ENCODE measurements at places on chromosomes 2 and 18.

- DNase-seq, result no peak
Observed at GRCh38 chr2:152405206-152406118, 70.5 kb downstream of the FMNL2 start.

- DNase-seq, result no peak
Observed at GRCh38 chr2:33069894-33070651, 123.3 kb downstream of the LTBP1 start.

- DNase-seq, result no peak
Observed at GRCh38 chr2:83109284-83109683, 1349.8 kb downstream of the SUCLG1 start.

DNA sequence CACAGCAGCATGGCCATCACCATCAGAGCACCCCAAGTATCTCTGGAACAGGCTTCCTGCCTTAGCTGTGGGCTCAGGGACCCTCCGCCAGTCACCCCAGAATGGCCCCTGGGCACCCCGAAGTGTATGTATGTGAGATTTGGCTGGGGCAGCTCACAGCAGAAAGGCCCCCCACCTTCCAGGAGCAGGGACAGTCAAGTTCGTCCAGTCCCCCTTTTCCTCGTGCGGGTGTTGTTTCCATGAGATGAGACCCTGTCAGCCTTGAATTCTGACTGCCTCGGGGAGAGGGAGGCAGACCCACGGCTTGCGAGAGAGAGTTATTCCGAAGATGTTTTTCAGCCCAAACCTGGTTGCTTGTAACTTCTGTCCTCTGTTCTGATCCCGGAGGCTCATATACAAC, 290.9 kb upstream of the HDAC4 start:
- DNase-seq, result no peak

DNA sequence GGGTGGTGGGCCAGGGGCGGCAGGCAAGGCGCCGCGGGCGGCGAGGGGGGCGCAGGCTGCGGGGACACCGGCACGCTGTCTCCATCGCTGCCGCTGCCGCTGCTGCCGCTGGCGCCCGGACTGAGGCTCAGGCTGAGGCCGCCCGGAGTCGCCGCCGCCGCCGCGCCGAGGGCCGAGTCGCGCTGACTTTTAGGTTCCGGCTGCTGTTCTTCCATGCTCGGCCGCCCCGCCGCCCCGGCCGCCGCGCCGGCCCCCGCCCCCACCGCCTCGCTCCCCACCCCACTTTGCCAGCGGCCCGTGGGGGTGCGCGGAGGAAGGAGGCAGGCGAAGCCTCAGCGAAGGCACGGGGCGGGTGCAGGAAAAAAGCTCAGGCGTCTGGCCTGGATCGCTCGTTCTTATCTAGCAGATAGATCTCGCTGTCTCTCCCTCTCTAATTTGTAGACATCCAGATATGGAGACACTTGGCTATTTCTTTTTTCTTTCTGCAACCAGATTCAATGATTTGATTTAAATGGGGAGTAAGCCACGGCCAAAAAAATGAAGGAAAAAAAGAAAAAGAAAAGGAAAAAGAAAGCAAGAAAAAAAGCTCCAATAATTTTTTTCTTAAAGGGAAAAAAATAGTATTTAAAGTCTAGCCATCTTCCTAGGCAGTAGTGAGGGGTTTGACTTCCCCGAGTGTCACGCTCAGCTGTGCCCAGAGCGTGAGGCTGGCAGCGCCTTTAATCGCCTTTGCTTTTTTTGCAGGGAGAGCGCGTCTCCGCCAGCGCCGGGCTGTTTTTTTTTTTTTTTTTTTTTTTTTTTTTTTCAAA, at the start of gene EN1:
TSS of gene EN1 (minus strand) at position 696 of the 809 bp plus-strand sequence. CDS start at position 215, 481 bp downstream.
- DNase-seq, result no peak

DNA sequence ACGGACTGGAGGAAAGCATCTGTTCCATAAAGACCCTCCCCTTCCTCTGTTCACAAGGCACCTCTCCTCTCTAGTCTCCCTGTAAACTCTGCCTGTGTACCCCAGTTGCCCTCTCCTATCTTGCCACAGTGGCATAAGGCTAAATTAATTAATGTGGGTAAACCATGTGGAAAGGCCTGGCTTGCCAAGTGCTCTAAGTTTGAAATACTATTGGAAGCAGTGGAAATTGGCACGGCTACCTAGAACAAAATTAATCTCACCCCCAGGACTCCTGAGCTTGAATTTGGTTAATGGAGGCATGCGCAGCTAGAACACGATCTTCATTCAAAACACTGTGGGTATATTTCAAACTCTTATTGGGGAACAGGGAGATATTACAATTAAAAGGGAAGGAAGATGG, 19.2 kb upstream of the SLC14A2 start:
- DNase-seq, result no peak

DNA sequence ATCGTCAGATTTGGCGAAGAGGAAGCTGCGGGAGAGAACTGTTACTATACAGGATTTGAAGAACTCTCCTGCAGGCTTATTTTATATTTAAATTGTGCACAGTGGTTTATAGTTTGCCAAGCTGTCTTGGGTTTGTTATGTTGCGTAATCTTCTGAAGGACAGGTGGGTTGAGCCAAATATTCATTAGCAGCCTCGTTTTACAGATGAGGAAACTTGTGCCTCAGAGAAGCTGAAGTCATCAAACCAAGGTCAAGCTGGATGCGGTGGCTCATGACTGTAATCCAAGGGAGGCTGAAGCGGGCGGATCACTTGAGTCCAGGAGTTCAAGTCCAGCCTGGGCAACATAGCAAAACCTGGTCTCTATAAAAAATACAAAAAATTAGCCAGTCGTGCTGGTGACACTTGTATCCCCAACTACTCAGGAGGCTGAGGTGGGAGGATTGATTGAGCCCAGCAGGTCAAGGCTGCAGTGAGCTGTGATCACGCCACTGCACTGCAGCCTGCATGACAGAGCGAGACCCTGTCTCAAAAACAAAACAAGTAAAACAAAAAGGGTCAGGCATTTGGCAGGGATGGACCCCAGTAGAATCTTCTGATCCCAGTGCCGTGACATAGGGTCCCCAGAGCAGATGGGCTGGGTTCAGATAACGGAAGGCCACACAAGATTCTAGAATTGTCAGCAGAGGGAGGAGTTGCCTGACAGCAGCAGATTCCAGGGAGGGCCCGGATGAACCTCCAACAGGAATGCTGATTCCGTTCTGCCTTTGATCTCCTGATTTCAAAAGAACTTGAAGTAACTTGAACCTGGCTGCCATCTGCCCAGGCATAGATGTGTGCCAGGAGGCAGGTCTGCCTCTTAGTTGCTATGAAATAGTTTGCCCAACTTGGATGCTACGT, 50.6 kb downstream of the SH3BP4 start:
- DNase-seq, result no peak

DNA sequence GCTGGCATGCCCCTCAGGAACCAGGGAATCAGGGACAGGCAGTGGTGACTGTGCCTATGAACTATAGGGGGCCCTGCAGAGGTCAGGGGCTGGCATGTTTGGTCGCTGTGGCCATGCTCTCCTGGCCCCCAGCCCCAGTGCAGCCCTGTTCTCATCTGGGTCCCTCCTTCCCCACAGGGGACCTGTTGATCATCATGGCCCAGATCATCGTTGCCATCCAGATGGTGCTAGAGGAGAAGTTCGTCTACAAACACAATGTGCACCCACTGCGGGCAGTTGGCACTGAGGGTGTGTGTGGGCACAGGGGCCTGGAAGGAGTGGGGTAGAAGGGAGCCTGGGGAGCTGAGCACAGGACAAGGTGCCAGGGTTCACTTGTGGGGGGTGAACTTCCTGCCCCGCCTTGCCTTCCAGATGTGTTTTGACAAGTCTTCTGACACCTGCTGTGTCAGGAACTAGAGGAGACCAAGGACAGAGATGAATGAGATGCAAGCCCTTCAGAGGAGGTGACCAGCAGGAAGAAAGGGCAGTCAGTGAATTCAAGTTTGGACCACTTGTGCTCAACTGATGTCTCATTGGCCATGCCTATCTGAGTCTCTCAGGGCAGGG, 9.6 kb upstream of the CENPA start:
- no peak for DNase-seq

GRCh38 chr2:7972670-7973069, 709.2 kb upstream of the ID2 start:
- no peak for DNase-seq

- no peak for DNase-seq
Observed at GRCh38 chr18:8254654-8255053, 354.6 kb upstream of the RAB12 start.

DNA sequence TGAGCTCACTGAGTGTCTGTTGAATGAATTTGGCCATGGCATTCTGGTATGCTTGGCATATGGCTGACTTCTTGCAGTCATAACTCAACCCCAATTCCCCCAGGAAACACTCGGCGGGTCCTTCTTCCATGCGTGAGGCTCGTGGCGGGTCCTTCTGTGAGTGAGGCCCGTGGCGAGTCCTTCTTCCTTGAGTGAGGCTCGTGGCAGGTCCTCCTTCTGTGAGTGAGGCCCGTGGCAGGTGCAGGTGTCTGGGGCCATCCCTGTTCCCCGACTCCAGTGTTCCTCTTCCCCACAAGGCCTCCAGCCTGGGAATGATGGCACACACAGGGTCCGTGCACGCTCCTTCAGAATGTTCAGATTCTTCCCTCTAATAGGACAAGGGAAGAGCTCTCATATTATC, 169.0 kb downstream of the EIPR1 start:
- no peak for DNase-seq

DNA sequence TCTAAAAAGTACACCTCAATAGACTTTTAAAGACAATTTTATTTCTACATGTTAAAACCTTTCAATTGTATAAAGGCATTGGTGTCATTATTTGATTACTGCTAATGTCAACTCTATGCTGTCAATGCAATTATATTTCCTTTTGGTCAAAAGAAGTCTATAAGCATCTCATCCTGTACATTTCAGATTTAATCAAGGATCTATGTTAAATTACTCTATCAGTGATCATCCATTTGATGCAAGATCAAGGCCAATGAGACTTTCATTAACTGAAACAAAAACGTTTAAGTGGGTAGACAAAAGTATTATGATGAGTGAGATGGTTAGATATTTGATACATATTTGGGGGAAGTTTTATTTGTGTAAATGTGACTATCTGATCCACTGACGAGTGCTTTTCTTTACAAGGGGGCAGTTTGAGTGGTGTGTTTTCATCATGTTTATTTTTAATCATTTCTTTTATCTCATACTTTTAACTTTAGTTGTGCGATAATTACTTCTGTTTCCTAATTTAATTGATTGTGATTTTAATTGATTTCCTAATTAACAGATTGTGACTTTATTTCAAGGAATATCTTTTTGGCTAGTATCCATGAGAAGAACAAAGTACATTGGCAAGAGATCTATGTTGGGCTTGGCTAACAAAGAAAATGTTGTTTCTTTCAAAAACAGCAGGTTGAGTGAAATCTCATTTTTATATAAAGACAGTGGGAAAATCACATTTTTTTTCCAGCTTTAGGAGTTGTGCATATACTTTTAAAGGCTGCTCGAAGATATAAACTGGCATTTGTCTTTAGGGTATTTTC, 1.1 kb downstream of the ARHGAP28 start:
- no peak for DNase-seq

DNA sequence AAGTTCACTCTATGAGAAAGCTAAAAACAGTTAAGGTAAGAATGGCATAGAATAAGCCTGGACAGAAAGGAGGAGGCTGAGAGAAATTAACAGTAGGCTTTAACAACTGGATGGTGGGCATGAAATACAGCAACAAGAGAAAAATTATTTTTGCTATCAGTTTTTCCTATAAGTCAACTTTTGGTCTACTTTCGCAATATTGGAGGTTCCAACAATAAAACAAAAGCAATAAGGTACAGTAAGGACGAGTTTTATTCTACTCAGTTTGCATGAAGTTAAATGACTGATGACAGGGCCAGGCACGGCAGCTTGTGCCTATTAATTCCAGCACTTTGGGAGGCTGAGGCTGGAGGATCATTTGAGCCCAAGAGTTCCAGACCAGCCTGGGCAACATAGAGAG, 17.3 kb downstream of the RAB1A start:
- no peak for DNase-seq

DNA sequence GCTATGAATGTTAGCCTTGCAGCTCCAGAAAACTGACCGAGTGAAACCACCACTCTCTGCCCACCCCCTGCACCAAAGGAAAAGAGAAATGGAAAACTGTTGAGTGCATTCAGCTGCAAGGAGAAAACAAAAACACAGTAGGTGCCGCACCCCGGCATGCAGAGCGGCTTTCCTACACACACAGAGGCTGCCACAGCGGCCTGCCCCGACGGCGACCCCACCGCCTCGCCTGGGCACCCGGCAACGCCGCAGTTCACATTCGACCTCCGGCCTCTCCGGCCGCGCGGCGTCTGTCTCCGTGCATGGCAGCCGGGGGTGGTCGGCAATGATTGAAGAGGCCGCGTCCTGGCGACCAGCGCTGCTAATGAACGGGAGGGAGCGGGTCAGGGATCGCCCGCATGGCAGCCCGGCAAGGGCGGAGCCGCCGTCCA, 417.1 kb upstream of the SALL3 start:
- no peak for DNase-seq

All from left ventricle myocardium inferior (tissue), 1 donor.